NCI-H2227 treated with DMSO at 0.1 percent for 48 hours (cell line): ENCODE measurements at places on chromosomes 12 and 14.

GRCh38 chr14:92584816-92585215 is 71.2 kb downstream of the RIN3 start:
- DNase-seq, result no peak

GRCh38 chr14:85009506-85009905 is 520.4 kb upstream of the FLRT2 start:
- DNase-seq, result no peak

DNA sequence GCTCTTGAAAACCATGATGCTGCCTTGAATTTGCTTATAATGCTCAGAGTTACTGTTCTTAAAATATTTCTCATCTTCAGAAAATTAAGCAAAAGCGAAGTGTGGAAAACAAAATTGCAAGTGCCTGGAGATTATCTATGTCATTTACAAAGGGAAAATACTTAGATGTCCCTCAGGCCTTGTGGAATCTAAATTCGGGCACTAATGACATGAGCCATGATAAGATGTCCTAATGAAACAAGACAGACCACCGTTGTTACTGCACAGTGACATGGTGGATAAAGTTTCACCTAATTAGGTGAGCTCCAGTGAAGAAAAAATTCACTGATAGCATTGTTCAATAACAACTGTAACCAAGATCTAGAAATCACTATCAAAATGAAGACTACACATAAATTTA is 30.4 kb downstream of the PPP1R13B start:
- no peak for DNase-seq

DNA sequence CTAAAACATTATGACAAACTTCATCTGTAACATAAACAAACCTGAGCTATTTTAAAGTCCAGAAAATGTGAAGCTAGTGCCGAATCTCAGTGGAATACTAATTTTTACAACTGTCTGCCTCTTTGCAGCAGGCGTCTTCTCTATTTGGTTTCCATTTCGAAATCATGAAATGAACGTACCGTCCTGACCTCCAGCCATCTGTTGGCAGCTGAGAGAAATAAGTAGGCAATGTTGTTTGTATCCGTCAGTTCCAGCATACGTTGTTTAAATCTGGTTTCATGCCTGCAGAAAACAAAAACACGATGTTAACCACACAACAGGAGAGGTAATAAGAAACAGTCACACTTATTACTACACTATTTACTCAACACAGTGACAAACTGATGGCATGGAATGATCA is 54.3 kb upstream of the KCNJ8 start:
- DNase-seq, result no peak

DNA sequence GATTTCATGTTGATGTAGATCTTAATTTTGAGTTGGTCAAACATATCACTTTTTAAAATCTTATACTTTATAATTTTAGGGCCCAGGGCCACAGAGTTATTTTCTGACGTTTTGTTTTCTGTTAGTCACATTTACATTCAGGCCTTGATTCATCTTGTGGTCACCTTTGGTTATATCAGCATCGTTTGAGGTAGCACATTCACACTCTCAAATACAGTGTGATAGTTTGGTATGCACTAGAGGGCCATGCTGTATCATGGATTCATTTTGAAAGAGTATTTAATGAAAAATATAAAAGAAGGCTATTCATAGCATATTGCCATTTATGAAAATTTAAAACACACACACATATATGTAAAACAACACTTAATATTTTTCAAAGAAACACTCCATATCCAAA is 274.6 kb downstream of the RAD51B start:
- no peak for DNase-seq

DNA sequence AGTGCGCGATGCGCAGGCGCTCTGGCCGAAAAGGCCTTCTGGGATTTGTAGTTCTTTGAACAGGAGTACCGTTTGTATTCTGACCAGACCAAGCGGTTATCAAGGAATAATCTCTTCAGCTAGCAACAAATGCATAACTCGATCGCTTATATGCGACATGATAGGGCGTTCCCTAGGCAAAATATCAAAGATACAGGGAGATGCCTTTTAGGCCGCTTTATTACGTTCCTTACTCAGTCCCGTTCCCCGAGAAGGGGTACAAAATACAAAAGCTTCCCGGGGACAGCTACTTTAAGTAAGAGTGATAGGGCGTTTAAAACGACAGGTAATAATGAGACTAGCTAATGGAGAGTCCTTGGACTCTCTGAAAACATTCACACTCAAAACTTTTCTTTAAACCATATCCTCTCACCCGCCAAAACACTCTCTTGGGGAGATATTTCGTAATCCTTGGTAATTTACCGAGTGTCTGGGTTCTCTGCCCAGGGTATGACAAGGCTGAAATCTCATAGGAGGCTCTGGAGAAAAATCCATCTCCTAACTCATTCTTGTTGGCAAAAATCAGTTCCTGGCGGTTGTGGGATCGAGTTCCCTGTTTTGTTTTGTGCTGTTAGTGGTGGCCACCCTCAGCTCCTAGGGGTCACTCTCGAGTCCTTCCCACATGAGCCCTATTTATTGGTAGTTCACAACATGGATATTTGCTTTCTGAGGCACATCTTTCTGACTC is 412 bp upstream of the SNW1 start:
- no peak for DNase-seq

DNA sequence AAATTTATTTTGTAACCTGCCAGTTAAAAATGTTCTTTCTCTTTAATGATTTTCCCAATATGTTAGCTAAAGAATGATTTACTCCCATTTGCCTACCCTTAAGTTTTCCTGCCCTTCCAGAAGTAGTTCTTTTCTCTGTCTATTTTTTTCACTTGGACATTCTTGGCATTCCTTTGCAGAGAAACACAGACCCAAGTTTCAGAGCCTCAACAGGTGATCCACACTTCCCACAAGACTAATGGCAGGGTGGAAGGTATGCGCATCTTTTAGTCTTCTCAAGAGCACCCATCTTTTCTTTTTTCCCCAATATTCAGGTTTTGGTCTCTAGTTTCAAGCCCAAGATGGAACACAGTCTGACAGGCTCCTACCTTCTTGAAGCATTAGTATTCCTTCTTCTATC is 420.7 kb downstream of the ADAMTS20 start:
- no peak for DNase-seq

- no peak for DNase-seq
These were observed 2.3 kb upstream of the OTX2 start for GRCh38 chr14:56812364-56813141.

- no peak for DNase-seq
These were observed 1.1 kb upstream of the HDAC7 start for GRCh38 chr12:47820631-47821345.

DNA sequence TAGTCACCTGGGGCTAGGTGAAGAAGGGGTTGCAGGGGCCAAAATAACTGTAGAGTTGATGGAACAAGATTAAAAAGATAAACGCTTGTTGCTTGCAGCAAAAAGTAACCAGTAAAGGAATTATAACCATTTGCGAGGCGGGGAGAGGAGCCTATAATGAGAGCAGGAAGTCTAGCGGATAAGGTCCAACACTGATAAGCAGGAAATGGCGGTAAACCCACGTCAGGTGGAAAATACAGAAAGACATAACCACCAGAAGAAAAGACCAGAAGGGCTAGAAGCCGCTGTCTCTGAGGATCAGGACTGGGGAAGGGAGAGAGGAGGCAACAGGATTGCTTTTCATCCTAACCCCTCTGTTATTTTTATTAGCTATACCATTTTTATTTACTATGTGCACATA is 303.3 kb downstream of the DPF3 start:
- DNase-seq, result no peak

DNA sequence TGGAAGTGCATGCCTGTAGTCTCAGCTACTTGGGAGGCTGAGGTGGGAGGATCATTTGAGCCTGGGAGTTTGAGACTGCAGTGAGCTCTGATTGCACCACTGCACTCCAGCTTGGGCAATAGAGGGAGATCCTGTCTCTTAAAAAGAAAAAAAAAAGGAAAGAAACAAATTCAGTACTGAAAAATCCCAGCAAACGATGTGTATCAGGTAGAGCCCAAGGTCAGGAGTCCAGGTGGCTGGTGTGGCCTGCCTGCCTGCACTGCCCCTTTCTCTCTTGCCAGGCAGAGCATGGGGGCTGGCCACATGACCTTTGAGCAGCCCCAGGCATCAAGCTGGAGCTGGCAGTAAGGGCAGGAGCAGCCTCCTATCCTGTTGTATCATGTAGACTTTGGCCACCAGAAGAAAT is 31.8 kb downstream of the ELK3 start:
- no peak for DNase-seq

- no peak for DNase-seq
These were observed 645.2 kb downstream of the MED13L start for GRCh38 chr12:115632308-115632707.

DNA sequence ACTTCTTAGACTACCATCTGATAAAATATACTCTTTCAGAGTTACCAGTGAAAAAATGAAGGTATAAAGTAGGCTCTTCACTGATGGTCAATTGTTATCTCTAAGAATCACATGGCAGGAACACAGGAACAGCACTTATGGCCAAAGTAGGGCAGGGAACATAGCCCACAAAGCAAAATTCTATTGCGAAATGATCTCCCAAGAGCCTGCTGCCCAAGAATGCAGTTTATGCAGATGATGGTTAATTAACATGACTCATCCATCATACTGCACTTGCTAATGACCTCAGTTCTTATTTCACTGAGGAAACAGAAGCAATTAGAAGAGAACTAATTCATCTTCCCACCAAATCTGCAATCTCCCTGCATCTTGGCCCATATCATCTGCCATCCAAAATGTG is 133.8 kb downstream of the SLC2A13 start:
- no peak for DNase-seq

GRCh38 chr12:122743895-122744525 is 8.6 kb upstream of the DENR start:
- no peak for DNase-seq

DNA sequence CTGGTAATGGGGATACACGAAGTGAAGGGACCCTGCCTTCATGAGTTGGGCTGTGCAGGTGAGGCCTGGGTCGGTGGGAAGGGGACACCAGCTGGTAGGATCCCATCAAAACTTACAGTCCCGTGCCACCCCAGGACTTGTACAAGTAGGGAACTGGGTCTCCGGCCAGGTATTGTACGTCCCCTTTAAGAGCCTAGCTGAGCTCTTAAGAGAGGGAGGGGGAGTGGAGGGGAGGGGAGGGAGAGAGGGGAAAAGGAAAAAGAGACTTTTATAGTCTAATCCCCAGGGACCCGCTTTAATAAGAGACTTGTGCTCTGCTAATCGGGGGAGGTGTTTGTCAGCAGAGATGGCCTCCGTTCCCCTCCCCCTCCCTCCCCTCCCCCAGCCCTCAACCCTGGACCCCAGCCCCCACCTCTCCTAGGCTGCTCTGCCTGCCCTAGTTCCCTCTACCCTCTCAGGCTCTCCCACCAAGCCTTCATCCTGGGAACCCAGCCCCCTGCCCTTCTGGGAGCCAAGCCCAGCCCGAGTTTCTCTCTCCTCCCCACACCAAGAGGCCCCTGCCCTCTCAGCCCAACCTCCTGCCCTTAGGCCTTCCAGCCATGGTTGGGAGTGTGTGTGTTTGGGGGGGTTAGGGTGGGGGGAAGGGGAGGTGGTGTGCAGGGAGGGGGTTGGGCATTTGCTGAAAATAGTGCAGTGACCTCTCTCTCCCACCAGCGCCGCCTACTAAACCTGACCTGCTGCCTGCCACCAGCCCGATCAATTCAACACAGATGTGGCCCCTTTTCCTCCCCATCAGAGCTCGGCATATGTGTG is 2.6 kb downstream of the GDF11 start:
- peak; percentile 46 for DNase-seq

GRCh38 chr14:20719777-20720176 is 25.9 kb upstream of the EDDM3A start:
- DNase-seq, result no peak

DNA sequence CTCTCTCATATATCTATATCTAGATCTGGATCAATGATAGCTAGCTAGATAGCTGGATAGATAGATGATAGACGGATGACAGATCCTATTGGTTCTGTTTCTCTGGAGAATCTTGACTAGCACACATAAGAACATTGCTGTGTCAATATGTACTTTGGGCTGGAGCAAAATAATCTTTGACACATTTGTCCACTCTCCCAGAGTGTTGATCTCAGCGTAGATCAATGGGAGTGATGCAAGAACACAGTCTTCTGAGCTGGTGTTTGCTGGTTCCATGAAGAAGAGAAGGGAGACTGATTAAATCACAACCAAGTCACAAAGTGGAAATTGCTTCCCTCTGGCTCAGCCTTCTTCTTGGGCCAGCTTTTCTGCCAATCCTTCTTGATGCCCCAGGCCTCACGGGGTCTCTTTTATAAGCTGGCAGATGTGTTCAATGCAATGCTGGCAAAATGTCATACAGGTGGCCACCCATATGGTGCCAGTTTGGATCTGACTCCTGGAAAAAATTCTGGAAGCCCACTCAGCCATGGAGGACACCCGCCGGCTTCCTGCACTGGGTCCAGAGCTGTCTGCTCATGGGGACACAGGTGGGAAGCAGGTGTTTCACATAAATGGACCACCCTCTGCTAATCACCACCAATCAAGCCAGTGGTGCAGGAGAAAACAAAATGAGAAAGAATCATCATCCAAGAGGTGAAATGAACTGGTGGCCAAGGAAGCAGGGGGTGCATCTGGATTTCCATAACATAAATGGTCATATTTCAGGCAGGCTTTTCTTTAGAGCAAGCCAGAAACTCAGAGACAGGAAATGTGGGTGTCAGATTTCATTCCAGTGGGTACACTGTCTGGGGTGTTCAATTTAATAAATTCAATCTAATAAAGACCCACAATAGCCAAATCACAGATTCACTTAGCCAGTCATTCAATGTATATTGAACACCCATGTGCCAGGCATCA is 310.3 kb downstream of the DPF3 start:
- no peak for DNase-seq

- DNase-seq, result no peak
These were observed 8.5 kb upstream of the STON2 start for GRCh38 chr14:81408595-81408994.

DNA sequence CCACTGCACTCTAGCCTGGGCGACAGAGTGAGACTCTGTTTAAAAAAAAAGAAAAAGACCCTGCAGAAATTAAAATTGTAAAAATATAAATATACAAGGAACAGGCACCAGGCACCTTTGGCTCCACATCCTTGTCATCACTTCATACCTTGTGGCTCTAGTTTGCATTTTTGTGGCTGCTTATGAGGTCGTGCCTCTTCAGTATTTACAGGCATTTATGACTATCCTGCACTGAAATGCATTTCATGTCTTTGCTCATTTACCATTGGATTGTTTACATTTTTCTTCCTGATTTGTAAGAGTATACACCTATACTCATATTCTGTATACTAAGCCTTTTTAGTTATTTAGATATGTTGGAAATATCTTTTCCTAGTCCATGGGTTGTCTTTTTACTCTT is 20.1 kb downstream of the BICD1 start:
- no peak for DNase-seq

DNA sequence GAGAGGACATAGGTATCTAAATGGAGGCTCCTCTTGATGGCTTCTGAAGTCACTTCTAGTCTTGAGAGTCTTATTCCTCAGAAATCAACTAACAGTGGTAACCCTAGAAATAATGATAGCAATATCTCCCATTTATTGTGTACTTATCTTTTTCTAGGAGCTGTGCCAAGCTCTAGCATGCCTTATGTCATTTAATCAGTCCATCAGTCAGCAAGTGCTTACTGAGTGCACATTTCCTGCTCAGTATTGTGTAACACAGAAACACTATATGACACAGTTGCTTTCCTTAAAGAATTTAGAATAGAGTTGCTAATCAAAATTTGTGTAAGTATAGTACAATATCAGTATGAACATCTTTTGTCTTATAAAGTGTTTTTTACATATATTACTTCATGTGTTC is 36.6 kb downstream of the KRT76 start:
- no peak for DNase-seq
